ENCODE measurements at places on chromosomes 11 and 22.

DNA sequence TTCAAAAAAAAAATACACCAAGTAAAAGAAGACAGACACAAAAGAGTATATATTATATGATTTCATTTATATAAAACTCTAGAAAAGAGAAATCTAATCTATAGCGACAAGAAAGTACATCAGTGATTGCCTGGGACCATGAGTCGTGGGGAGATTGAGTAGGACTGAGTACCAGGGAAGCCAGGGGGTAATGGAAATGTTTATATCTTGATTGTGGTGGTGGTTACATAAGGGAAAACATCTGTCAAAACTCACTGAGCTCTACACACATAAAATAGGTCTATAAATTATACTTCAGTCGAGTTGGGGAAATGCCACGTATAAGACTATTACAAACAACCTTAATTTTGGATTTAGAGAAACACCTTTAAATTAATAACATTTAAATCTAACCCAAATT is 117.4 kb downstream of the TRIM29 start:
- DNase-seq, result no peak

- no peak for DNase-seq
Measured at GRCh38 chr11:120074076-120074475, 63.8 kb downstream of the TRIM29 start.

- no peak for DNase-seq
Measured at GRCh38 chr11:46369458-46370152, 11.9 kb upstream of the MDK start.

DNA sequence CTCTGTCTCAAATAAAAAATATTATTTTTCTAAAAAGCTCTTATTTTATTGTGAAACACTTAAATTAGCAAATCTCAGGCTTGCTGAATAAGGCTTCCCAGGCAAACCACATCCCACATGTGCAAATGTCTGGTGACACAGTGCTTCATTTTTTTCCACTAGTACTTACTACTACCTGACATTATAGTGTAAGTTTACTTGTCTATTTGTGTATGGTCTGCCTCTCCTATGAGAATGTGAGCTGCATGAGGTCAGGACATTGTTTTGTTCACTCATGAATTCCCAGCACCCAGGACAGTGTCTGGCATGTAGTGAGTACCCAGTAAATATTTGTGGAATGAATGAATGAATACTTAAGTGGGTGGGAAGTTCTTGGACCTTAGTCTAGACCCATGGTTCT is 103.1 kb downstream of the PTPRJ start:
- DNase-seq, result no peak

- no peak for DNase-seq
Measured at GRCh38 chr11:3147257-3147619, 17.9 kb downstream of the OSBPL5 start.

GRCh38 chr11:62669420-62670161 is 1.9 kb upstream of the UQCC3 start:
- no peak for DNase-seq

DNA sequence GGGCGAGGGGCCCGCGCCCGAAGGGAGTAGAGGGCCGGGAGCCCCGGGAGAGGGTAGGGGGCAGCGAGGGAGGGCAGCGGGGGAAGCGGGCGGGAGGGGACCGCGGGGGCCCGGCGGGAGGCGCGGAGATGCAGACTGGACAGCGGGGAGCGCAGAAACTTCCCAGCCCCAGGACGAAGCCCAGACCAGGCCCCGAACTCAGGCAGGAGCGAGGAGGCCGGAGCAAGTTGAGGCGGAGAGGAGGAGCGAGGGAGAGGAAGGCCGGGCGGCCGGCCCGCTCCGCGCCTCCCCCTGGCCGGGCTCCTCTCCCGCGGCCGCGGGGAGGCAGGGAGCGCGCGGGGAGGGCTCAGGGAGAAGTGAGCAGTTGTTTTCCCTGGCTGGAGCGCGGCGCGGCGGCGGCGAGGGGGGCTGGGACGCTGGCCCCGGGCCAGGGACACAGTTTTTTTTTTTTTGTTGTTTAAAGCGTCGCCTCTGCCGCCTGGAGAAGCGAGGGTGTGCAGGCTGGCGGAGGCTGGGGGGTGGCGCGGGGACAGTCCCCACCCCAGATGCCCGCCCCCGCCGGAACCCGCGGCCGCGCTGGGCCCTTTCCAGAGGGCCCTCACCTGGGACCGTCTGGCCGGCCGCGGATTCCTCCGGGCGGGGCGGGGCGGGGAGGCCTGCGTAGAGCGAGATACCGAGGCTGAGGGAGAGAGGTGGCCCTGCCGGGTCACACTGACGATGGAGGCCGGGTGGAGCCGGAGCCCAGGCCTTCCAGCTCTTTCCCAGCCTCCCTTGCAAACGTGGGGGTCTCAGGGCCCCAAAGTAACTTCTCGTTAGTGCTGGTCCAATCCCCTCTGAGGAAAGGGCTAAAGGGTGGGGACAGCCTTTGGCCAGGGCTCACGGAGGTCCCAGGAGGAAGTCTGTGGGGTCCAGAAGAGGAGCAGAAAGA is at the start of gene LTBP3:
LTBP3 (minus strand) TSS at position 358 of the 928 bp plus-strand sequence. CDS start 400 bp downstream, outside the sequence.
- DNase-seq, result no peak

Data from activated CD8-positive, alpha-beta memory T cell treated with anti-CD3 and anti-CD28 coated beads for 1 hour (primary cell).